ENCODE measurements at places on chromosomes 2 and 18. TPM values are rescaled to one million over a fixed set of nuclear protein-coding genes. Genes with fewer than 3 reads are reported as not detected.
A peak's percentile ranks its signal among the peaks of the same experiment; 100 is the strongest.

- DNase-seq, result no peak
These were observed 4.4 kb upstream of the RFX8 start for GRCh38 chr2:101479328-101479727.

DNA sequence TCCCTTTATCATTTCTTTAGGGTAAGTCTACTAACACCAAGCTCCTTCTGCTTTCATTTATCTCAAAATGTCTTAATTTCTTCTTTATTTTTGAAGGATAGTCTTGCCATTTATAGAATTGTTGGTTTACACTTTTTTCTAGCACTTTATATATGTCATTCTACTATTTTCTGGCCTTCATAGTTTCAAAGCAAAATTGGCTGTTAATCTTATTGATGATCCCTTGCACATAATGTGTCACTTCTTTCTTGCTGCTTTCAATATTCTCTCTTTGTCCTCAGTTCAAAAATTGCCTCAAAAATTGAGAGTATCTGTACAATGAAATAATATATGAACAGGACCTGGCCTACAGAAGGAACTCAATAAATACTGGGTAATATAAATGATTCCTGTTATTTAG is 7.9 kb upstream of the TANK start:
- no peak for DNase-seq

GRCh38 chr2:88582030-88582429 is 45.2 kb downstream of the EIF2AK3 start:
- DNase-seq, result peak; percentile 32

DNA sequence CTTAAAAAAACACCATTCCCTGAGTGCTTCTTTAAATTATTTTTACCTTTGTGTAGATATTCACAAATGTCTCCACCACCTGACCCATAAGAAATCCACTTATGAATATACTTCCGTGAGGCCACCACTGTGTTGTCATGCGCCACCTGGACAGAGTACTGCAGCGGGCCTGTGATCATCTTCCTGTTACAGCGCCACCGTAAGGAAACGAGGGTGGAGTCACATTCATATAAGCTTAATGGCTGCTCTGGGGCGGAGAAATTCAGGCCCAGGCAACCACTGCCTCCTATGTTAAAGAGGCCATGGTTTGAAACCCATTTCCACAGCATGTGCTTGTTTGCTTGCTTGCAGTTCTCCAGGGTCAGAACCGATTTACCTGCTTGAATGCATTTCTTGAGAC is 17.7 kb downstream of the PLA2R1 start:
- no peak for DNase-seq

- no peak for DNase-seq
These were observed 95.1 kb downstream of the ALPK2 start for GRCh38 chr18:58533766-58534165.

GRCh38 chr2:233039212-233039845 is 6.9 kb downstream of the NEU2 start:
- no peak for DNase-seq

GRCh38 chr2:234267534-234267933 is 217.0 kb downstream of the SPP2 start:
- DNase-seq, result no peak

- DNase-seq, result no peak
These were observed 5.9 kb upstream of the NEURL3 start for GRCh38 chr2:96510931-96511595.

- DNase-seq, result peak; percentile 97
These were observed 316.1 kb upstream of the MYT1L start for GRCh38 chr2:2647141-2647541.

GRCh38 chr2:181185948-181186347 is 205.5 kb downstream of the UBE2E3 start:
- peak; percentile 44 for DNase-seq

GRCh38 chr2:169736902-169737301 is 3.3 kb downstream of the KLHL23 start:
- DNase-seq, result no peak

- DNase-seq, result no peak
These were observed 65.0 kb downstream of the NFATC1 start for GRCh38 chr18:79460481-79461300.

- DNase-seq, result no peak
These were observed 34.7 kb downstream of the RMC1 start for GRCh38 chr18:23538001-23538400.

- no peak for DNase-seq
These were observed 50.7 kb downstream of the DAPL1 start for GRCh38 chr2:158845859-158846258.

Gene MAB21L4
- 0.17 TPM for total RNA-seq

DNA sequence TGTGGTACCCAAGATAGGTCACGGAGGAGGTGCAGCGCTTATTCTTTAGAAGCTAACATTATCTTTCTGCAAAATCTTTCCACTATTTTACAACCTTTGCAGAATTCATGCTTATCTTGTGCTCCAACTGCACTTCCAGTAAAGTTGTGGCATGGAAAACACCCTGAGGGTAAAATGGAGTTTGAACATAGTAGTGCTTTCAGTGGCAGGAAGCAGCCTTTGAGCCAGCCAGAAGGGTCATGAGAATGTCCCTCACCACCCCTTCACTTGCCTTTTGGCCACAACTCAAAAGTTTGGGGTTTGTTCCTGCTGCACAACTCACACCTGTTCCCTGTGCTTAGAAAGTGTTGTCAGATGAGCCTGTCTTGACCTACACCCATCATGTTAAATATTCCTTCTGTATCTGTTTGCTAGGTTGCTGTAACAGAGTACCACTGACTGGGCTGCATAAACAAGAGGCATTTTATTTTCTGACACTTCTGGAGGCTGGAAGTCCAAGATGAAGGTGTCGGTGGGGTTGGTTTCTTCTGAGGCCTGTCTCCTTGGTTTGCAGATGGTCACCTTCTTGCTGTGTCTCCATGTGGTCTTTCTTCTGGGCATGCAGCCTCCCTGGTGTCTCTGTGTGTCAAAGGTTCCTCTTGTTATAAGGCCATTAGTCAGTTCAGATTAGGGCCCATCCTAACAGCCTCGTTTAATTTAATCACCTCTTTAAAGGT is 194.1 kb downstream of the SMAD7 start:
- DNase-seq, result no peak

DNA sequence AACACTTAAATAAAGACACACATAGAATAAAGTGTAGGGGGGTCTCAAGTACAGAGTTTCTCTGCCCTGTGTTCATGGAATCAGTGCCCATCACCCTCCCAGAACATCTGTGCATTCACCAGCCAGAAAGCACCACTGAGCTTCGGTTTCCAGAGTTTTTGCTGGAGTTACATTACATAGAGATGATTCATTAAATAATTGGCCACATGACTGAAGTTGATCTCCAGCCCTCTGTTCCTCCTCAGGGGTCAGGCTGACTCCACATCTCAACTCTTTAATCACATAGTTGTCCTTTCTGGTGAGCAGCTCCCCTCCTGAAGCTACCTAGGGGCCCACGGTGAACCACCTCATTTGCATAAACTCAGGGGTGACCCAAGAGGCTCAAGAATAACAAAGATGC is 129.8 kb downstream of the METTL4 start:
- no peak for DNase-seq

DNA sequence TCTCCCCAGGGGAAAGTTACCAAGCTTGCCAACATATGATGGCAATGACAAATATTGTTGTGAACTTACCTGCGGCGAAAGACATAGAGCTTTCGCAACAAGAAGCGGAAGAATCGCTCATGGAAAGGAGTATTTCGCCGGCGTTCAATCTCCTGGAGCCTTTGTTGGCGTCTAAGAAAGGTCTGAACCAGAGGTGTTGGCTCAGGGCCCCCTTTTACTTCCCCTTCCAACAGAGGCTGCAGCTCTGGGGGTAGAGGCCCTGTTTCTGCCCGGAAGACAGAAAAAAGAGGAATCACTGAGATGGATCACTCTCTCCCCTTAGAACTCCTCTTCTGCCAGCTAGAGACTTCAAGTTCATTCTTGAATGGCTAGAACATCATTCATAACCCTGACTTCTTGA is 10.8 kb downstream of the GGCX start:
- no peak for DNase-seq

Gene FBXO48
- 1.6 TPM for total RNA-seq

GRCh38 chr2:96602330-96602823 is 35.7 kb downstream of the KANSL3 start:
- DNase-seq, result no peak

DNA sequence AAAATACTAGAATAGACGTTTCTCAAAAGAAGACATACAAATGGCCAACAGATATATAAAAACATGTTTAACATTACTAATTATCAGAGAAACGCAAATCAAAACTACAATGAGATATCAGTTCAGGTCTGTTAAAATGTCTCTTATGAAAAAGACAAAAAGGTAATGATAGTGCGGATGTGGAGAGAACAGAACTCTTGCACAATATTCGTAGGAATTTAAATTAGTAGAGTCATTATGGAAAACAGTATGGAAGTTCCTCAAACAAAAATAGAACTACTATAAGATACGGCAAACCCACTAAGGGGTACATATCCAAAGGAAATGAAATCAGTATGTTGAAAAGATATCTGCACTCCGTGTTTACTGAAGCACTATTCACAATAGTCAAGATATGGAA is 167.5 kb upstream of the CWC22 start:
- no peak for DNase-seq

- DNase-seq, result no peak
These were observed 23.6 kb upstream of the KCNG2 start for GRCh38 chr18:79774111-79774510.

- no peak for DNase-seq
These were observed 182.6 kb upstream of the PKDCC start for GRCh38 chr2:41865263-41865662.

DNA sequence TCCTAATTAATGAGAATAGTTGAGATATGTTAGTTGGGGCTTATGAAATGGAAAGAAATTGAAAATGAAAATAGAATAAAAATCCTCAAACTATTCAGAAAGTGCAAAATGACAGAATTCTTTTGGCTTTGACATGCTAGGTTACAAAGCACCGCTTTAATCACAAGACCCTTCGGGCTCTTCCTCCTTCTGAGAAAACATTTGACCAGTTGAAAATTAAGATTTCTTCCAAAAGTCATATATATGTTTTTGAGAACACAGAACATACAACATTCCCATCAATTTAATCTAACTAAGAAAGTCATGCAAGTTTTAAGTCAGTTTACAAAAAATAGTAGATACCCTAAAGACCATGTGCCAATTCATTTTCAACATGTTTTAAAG is 2.2 kb upstream of the SLC40A1 start:
- no peak for DNase-seq

DNA sequence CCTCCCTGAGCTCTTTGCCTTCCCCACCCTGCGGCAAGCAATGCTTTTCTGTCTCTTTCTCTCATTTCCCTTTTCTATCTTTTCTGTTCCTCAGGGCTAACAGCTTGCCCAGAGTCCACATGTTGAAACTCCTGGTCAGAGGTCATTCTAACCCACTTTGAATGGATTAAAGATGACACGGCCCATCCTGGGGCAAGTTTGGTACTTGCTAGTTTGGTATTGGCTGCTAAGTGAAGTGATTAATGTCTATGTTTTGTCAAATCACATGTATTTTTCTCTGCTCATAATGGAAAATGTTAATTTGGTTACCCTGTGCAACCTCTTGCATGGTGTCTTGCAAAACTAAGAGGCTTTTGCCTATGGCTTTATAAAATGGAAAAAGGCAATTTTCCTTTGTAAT is 960.2 kb downstream of the CNTNAP5 start:
- DNase-seq, result no peak

GRCh38 chr2:10864861-10865636 is 46.7 kb upstream of the KCNF1 start:
- no peak for DNase-seq

Gene ALKAL2
- not detected for total RNA-seq

DNA sequence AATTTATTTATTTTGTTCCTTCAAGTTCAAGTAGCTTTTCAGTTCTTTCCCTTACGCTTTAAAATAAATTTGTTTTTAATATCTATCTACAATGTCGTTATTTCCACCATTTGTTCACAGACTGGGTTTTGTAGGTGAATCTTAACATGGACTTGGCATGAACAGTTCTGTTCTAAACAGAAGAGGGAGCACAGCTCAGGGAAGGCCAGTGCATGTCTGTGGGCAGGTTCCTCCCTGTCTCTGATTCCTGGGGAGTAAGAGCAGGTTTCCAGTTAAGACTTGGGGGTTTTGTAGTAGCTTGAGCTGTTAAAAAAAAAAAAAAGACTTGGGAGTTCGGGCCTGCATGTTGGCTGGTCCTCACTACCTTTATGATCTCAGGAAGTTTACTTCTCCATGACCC is 11.1 kb downstream of the TTL start:
- no peak for DNase-seq

- DNase-seq, result no peak
These were observed 4.8 kb downstream of the ITPRID2 start for GRCh38 chr2:181896286-181896685.

DNA sequence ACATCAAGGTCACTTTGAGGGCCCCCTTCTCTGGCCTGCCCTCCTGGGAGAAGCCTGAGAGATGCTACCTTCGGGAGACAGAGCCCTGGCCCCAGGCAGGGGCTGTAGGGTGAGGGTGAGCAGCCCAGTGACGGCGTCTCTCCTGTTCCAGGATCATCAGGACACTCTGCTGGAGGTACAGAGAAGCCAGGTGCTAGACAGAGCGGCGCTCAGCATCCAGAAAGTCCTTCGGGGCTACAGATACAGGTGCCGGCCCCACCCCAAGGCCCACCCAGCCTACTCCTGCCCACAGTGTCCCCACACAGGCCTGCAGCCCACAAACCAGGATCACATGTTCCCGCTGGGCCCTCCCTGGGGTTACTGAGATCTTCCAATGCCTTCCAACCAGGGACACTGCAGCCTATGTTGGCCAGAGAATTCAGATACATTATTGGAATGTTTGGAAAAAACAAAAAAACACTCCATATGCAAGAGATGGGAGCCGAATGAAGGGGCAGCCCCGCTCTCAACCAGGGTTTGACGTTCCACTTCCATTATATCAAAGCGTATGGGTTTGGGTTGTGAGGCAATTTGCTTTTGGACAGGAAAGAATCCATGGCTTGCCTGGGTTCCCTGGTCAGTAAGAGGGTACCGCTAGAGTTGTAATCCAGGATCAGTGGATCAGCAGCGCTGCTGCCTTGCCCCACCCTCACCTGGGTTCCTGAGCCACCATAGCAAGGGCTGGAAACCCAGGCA is 49.5 kb upstream of the GPR17 start:
- no peak for DNase-seq

Gene UNC50
- total RNA-seq, result 36.2 TPM

Gene TEX44
- total RNA-seq, result not detected

DNA sequence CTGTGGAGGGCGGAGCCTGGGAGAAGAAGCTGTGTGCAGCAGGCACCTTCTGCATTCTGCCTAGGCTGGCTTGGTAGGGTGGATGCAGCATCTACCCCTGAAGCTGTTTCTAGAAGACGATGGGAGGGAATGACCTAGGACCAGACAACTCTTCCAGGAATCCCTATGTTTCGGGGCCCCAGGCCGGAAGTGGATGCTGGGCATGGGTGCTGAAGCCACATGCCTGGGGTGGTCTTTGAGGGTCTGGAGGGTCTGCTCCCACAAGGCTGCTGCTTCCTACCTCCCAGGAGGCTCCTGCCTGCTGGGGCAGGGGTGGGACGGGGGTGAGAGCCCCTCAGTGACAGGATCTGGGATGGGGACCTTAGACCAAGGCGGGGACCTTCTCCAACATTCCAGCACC is 61.0 kb downstream of the CIB4 start:
- DNase-seq, result no peak

Gene MEP1B
- not detected for total RNA-seq

- DNase-seq, result no peak
These were observed 554.3 kb downstream of the ZEB2 start for GRCh38 chr2:143965493-143966164.

GRCh38 chr2:231988179-231988866 is 26.8 kb downstream of the DIS3L2 start:
- no peak for DNase-seq
